ENCODE measurements at places on chromosomes 6 and 20. TPM values are rescaled to one million over a fixed set of nuclear protein-coding genes. Genes with fewer than 3 reads are reported as not detected.

Gene TRIM10
- 0.23 TPM for total RNA-seq

Gene SAMD10
- 10.4 TPM for total RNA-seq

Gene TXLNB
- 1.2 TPM for total RNA-seq

Gene ECT2L
- 1.2 TPM for total RNA-seq

Gene C6orf118
- total RNA-seq: 23.5 TPM

Gene SLC44A4
- not detected for total RNA-seq

Gene RBBP8NL
- total RNA-seq: not detected

Gene GSTA5
- total RNA-seq: not detected

Gene EPPIN
- total RNA-seq: not detected

Gene DOK5
- total RNA-seq: 26.8 TPM

Gene TMEM217
- total RNA-seq: 1.8 TPM
